ENCODE measurements at places on chromosomes 4 and X.
A peak's percentile ranks its signal among the peaks of the same experiment; 100 is the strongest.

DNA sequence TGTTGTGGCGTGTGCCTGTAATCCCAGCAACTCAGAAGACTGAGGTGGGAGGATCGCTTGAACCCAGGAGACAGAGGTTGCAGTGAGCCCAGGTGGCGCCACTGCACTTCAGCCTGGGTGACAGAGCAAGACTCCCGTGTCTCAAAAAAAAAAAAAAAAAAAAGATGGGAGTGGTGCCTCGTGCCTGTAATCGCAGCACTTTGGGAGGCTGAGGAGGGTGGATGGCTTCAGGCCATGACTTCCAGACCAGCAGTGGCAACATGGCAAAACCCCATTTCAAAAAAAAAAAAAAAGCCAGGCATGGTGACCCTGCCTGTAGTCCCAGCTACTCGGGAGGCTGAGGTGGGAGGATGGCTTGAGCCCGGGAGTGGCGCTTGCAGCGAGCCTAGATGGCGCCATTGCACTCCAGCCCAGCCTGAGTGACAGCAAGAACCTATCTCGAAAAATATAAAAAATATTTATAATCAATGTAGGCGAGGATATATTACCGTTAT lies 27.0 kb downstream of the EIF2S3 start:
- peak; percentile 72 for DNase-seq

DNA sequence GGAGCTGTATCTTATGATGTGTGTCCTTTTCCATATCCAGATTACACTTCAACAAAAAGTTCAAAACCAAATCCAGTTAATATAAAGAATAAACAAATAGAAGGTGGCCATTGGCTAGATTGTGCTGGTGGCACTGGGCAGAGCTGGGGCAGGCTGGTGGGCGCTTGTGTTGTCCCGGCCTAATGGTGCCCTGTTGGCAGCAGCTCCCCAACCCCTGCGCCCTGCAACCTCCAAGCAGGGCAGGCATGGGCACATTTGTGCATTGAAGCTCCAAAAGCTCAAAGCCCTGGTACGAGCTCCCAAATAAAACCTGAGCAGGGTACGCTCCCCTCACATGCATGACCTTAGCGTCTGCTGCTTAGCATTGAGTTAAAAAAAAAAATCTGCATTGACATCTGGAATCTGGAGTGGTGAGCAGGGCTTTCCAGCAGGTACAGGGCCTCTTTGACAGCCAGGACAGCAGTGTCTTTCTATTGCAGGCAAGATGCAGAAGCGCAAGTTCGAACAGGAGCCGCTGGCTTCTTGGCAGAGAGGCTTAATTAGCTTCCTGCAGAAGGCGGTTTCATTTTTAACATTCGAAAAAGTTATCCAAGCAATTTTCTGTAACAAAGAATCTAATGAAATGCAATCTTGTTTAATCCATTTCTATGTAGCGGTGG lies 25.9 kb upstream of the NYX start:
- no peak for DNase-seq

DNA sequence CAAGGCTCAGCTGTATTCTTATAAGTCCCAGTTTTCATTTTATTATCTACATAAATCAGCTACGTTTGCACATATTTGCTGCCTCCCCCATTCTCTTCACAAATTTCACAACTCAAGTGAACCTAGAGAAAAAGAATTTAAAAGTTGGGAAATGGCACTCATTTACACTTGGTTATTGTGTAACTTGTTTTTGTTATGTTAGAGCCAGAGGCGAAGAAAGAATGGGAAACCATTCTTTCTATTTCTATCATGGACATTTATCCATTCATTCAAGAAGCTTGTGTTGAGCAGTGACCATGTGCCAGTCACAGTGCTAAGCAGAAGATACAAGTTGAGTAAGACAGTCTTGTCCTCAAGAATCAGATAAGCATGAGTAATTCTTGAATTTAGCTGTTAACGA lies 13.5 kb downstream of the LIAS start:
- no peak for DNase-seq

GRCh38 chr4:184849185-184849584 lies 23.4 kb upstream of the ACSL1 start:
- no peak for DNase-seq

DNA sequence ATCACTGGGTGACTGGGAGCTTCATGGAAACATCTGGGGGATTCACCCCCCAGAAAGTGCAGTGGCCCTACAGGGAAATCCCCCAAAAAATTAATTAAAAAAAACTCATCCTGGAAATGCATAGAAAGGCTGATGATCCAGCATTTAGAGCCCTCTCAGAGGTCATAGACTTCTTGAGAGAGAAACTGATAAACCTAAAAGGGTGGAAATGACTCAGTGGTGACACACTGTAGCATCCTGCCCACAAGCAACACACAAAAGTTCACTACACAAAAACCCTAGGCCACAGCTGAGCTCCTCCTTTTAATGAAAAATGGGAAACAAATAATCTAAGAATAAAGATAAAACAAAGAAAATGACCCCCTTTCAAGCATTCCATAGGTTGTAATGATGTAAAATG lies 911.5 kb downstream of the GLUD2 start:
- peak; percentile 50 for DNase-seq

DNA sequence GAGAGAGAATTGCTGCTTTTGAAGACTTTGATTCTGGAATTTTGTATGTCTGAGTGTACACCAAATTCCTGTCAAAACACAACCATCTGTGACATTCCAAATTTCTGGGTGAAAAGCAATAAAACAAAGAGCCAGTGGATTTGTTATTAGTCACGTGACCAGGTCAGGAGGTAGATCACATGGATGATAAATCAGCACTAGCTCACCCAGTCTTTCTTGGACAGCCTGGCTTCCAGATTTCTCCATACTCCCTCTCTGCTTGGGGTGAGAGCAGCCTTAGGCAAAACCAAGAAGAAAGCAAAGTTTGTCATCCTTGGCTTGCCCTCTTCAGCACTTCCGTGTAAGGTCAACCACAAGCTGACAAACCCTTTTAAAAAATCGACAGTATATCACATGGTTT lies 194.2 kb downstream of the CLCN4 start:
- DNase-seq = peak; percentile 8
